ENCODE measurements at places on chromosomes 2 and 18.

GRCh38 chr18:32422978-32423740 is 47.5 kb downstream of the GAREM1 start:
- DNase-seq = no peak

- DNase-seq = no peak
Measured at GRCh38 chr2:57890464-57890863, 156.1 kb upstream of the VRK2 start.

DNA sequence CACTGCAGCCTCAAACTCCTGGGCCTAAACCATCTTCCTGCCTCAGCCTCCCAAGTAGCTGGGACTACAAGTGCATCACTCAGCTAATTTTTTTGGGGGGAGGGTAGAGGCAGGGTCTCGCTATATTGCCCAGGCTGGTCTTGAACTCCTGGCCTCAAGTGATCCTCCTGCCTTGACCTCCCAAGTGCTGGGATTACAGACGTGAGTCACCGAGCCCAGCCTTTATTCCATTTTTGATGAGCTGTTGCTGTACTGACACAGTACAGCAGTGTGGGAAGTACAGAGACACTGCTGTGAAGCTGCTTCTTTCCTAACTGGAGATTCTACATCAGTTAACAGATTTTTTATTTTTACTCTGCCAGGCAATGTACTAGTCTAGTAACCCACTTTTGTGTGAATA is 18.8 kb downstream of the PTRHD1 start:
- DNase-seq = no peak

- DNase-seq = no peak
Measured at GRCh38 chr2:107402330-107402729, 424.4 kb upstream of the RGPD4 start.

- DNase-seq = no peak
Measured at GRCh38 chr2:3483227-3483985, 35.9 kb downstream of the ADI1 start.

- no peak for DNase-seq
Measured at GRCh38 chr2:85772841-85773491, 19.2 kb downstream of the ATOH8 start.

All from activated naive CD8-positive, alpha-beta T cell treated with anti-CD3 and anti-CD28 coated beads, Interleukin-2, amount 50 U/mL, for 24 hours (primary cell).